ENCODE measurements at places on chromosomes 3 and 15.

DNA sequence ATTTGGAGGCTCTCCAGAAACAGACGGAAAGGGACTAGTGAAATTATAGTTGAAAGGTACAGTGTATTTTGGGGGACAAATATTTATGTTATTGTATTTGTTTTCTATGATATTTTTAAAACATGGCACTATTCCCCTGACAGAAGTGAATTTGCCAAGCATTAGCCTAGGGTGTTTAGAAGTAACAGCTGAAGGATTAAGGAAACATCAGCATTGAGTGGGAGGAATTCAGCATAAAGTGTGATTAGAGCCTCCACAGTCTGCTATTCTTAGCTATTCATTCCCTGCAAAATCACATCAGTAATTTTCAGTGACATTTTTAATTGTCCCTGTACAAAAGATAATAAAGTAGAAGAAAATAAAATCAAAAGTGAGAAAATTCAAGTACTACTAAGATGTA lies 231.4 kb downstream of the ROBO2 start:
- no peak for DNase-seq

DNA sequence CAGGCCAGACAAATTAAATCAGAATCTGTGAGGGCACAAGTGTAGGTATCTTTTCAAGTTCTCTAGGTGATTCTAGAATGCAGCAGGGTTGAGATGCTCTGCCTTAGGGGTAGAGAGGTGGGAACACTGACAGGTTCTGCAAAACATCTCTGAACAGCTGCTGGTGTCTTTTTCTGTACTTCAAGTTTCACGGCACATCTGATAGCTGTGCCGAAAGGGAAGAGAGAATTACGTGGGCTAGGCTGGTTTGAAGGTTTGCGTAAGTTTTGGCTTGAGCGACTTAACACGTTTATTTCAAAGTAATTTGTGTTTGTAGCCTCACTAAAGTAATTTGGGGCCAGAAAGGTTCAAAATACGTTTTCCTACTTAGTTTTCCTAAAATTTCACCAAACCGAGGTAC lies 22.5 kb downstream of the PXK start:
- no peak for DNase-seq

- DNase-seq = no peak
Measured at GRCh38 chr3:4821975-4822374, 157.3 kb upstream of the BHLHE40 start.

DNA sequence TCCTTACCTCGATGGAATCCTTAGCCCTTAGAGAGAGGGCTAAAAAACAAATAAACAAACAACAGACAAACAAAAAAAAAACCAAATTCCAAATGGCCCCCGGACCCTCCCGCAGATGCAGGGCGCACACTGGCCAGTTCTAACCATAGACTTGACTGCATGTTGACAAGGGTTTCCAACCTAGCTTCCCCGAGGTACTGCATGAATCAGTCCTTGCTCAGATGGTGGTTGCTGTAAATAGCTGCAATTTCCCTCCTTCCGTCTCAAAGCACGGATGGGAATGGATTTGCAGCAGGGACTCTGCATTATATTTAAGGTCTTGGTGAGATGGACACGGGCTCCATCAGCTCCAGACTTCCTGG lies 162.8 kb downstream of the CD47 start:
- no peak for DNase-seq

DNA sequence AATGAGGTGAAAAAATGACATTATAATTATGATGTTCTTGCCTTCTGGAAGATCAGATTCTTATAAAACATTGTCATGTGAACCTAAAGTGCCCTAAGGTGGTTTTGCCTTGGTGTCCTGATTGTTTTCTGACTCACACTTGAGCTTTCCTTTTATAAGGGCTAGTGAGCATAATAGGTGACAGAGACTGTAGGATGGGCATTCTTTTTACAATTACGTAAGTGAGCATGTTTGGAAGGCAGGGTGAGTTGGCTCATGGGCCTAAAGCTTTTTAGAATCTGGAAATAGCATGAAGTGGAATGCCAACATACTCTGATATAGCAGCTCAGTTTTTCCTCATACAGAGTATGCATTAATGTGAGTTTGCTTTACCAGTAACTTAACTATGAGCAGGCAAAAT lies 41.2 kb downstream of the CRYBG3 start:
- DNase-seq = no peak

GRCh38 chr15:73156431-73157191 lies 104.3 kb downstream of the NEO1 start:
- DNase-seq = no peak

DNA sequence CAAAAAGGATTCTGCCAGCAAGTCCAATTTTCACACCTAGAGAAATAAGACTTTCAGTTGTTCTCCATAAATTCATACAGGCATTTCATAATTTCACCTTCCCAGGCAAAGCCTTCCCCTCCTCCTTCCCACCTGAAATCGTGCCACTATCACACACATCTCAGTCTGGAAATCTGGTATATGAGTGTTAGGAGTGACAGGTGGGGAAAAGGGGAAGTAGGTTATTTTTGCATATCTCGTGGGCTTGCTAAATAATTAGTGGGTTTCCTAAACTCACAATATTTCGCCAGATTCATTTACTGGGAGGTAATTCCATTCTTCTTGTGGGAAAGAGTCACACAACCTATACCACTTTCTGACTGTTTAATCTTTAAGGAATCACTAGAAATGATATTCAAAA lies 7.4 kb downstream of the ALDH1A2 start:
- no peak for DNase-seq

DNA sequence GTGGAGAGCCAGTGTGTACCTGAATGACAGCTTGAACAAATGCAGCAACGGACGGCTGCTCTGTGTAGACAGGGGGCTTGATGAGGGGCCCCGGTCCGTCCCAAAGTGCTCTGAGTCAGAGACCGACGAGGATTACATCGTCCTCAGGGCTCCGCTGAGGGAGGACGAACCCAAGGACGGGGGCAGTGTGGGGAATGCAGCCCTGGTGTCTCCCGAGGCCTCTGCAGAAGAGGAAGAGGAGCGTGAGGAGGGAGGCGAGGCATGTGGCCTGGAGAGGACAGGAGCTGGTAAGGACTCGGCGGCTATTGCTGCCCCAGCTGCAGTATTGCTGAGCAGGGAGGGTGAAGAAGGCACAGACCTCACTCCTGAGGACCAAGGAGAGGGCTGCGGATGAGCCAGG lies 54.4 kb upstream of the WNT7A start:
- DNase-seq = no peak

DNA sequence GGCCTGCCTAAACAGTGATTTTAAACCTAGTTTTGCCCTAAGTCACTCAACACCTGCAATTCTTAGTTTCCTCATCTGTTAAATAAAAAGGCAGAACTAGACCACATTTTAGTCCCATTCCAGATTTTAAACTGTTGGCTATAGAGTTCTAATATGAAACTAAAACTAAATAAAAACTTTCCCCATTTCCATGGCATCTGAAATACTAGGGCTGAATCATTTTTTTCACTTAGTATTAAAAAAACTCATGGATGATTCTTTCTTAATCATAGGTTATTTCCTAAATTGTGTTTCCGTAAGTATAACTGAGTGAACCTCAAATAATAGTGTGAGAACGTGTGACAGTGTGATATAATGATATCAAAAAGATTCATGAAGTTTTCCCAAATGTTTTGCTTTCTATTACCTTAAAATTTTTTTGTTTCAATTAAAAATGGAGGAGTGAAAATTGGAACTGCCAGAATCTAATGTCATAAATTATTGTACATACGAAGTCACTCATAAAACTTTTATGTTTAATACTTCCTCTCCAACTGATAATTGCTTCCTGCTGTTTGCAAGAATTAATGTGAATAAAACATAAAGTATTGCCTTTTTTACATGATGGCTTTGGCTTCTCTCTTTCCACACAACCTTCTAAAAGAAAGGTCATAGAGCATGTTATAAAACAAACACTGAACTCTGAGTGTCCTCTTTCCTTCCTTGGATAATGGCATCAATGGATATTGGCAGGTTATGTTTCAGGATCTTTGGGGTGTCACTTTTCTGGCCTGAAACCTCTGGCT lies 315.1 kb upstream of the MME start:
- DNase-seq = no peak

DNA sequence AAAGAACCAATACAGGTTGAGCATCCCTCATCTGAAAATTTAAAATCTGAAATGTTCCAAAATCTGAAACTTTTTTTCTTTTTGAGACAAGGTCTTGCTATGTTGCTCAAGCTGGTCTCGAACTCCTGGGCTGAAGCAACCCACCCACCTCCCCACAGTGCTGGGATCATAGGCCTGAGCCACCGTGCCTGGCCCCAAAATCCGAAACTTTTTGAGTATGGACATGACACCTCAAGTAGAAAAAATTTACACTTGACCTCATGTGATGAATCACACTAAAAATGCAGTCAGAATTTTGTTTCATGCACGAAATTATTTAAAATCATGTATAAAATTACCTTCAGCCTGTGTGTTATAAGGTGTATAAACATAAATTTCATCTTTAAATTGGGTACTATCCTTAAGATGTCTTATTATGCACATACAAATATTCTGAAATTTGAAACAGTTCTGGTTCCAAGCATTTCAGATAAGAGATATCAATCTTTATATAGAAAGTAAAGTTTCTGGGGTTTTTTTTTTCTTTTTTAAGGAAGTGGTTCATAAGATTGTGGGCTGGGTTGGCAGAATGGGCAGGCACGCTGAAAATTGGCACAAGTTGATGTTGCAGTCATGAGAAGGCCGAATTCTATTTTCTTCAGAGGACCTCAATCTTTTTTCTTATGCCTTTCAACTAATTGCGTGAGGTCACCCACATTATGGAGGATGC lies 72.5 kb downstream of the SPRED1 start:
- DNase-seq = no peak

- DNase-seq = no peak
Measured at GRCh38 chr15:67660874-67661606, 118.5 kb downstream of the MAP2K5 start.

GRCh38 chr3:115834068-115834467 lies 210.8 kb downstream of the GAP43 start:
- DNase-seq = no peak

GRCh38 chr3:144350125-144350524 lies 378.5 kb downstream of the DIPK2A start:
- DNase-seq = no peak

DNA sequence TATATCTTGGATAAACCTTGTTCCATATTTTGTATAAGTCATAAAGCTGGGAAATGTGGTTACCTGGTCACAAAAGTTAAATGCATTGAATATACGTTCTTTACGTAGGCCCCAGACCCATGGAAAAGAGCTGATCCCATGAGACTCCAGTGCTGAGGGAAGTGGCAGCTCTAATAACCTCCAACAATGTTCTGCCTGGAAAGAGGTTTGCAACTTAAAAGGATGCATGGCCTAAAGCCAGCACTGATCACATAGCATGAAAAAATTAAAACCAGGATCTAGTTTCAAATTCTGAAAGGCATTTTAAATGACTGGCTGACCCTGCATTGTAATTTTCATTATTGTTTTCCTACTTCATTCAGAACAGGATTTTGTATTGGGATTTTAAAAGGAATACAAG lies 27.9 kb upstream of the STRIT1 start:
- no peak for DNase-seq
